ENCODE measurements at places on chromosomes 1 and 21. TPM values are rescaled to one million over a fixed set of nuclear protein-coding genes. Genes with fewer than 3 reads are reported as not detected.

DNA sequence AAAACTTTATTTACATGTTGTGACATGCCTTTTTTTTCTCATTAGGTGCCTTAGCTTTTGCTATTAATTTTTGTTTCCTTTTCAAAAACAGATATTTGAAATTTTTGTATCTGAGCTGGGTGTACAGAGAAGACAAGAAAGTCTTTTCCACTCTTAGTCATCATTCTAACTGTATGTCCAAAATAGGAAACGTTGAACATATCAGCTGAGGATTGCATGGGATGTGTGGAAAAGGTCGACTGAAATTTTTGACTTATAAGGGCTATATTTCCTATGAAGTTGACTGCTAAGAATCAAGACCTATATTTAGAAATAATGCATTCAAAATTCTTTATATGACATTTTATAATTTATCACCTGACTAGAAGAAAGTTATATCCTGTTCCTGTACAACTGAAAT, 270.0 kb upstream of the ZRANB2 start:
- H3K36me3 ChIP-seq = no peaks in the 10 kb centered on the region
- H3K27ac ChIP-seq = no peak overlapping the region

- H3K4me1 ChIP-seq = peaks cover 36% of the 10 kb centered on the region
- H3K27me3 ChIP-seq = no peaks in the 10 kb centered on the region
- no peaks in the 10 kb centered on the region for H3K36me3 ChIP-seq
- DNase-seq = no peak
- H3K27ac ChIP-seq = peak overlapping the region; percentile 2
These were observed 13.6 kb downstream of the PLEKHA6 start for GRCh38 chr1:204345941-204346645.

GRCh38 chr21:25822981-25823380, 88.2 kb downstream of the GABPA start:
- no peaks in the 10 kb centered on the region for H3K36me3 ChIP-seq
- DNase-seq = no peak
- peaks cover 20% of the 10 kb centered on the region for H3K27me3 ChIP-seq

DNA sequence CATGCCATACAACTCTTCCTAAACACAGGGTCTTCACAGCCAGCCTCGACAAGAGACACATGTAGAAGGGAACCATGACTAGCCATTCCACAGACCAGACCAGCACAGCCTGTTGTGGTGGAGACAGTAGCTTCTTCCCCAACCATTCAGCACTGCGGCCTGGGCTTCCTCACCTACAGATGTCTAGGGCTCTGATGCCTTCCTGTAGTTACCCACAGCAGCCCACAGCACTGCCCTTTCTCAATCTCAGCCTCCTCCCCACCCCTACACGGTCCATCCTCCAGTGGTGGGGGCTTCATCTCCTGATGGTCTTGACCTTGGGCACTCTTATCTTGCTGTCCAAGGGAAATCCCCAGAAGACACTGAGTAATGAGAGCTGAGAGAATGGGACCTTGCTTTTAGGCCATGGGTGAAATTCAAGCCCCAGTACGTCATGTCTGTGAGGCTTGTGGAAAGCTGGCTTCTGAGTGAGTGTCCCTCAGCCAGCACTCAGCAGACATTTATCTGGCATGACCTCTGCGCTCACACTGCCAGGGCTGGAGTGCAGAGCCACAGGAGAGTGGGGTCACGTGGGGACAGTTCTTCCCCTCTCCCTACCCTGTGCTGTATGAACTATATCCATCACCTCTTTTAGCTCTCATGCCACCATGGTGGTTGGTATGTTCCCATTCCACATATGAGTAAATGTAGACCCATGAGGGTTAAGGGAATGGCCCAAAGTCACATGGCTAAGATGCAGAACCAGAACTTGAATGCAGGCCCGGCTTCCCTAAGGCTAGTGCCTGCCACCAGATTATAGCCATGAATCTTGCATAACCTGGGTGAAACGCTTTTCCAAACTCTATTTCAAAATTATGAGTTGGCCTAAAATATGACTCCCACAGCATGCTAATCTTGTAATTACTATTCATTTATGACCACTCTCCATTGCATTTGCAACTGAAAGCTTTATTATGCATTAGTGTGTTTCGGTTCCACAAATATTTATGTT, 104.7 kb downstream of the HIVEP3 start:
- H3K4me1 ChIP-seq = peaks cover 8% of the 10 kb centered on the region
- H3K27me3 ChIP-seq = no peaks in the 10 kb centered on the region
- no peaks in the 10 kb centered on the region for H3K36me3 ChIP-seq
- H3K4me3 ChIP-seq = no peak overlapping the region
- H3K27ac ChIP-seq = no peak overlapping the region

DNA sequence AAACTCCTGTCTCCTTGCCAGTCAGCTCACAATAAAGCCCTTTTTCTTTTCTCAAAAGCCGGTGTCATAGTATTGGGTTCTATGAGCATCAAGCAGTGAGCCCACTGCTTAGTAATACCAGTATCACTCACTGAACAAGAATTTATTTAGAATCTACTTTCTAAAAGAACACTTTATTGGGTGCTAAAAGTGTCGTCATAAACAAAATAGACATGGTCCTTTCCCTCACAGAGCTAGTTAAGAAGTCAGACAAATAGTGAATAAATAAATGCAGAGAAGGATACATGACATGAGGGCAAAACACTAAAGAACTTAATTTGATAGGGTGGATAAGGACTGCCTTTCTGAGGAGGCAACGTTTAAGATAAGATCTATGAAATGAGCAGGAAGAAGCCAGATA, 32.2 kb downstream of the EVI5 start:
- no peaks in the 10 kb centered on the region for H3K27me3 ChIP-seq
- H3K36me3 ChIP-seq = no peaks in the 10 kb centered on the region
- H3K4me1 ChIP-seq = peaks cover 29% of the 10 kb centered on the region
- no peak overlapping the region for H3K4me3 ChIP-seq

DNA sequence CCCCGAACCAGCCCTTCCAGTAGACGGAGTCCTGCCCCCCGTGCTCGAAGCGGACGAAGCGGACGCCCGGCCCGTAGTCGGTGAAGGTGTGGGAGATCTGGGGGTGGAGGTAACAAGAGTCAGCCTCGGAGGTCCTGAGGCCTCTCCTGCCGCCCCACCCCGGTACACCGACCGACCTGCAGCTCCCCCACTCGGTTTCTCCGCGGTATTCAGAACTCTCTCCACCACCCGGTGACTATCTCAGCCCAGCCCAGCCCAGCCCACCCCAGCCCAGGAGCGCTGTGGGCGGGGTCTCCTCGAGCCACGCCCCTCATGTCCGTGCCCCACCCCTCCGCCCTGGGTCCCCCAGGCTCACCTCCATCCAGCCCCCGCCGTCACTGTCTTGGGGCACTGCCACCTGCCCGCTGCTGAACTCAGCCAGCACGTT, 5.5 kb downstream of the FBXO2 start:
- no peak overlapping the region for H3K4me3 ChIP-seq
- DNase-seq = peak; percentile 19
- peaks cover 9% of the 10 kb centered on the region for H3K4me1 ChIP-seq
- H3K27me3 ChIP-seq = peaks cover 35% of the 10 kb centered on the region
- no peak overlapping the region for H3K27ac ChIP-seq

DNA sequence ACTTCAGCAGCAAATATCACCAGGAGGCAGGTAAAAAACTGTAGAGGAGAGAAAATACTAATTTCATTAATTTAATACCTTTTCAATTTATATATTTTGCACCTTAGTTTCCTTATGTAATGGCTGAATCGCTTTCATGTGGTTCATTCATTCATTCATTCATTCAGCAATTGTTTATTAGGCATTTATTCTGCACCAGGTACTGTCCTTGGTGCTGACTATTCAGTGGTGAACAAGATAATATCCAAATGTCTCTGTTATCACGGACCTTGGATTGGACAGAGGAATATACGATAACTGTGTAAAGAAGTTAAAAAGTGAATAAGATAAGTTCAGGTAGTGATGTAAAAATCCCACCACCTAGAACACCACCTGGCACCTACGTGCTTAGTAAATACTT, 28.8 kb downstream of the TSPAN2 start:
- no peaks in the 10 kb centered on the region for H3K27me3 ChIP-seq
- no peak overlapping the region for H3K4me3 ChIP-seq
- H3K27ac ChIP-seq = peak overlapping the region; percentile 75

DNA sequence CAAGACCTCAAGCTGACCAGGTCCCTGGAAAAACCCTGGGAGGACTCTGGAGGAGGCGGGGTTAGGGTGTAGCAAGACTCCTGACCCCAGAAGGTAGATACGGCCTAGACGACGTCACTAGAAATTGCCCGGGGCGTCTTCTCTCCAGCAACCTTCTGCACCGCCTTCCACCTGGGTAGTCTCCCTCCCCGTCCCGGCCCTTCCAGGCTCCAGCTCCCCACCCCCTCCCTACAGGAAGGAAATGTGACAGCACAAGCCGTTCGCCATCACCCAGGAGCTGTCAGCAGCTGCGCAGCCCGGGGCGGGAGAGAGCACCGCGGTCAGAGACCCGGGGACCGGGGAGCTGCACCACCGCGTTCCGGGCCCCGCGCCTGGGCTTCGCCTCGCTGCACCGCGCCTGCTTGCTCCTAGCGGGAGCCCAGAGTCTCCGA, 20.0 kb downstream of the SERTAD4 start:
- H3K27ac ChIP-seq = no peak overlapping the region
- H3K4me3 ChIP-seq = peak overlapping the region; percentile 74
- DNase-seq = peak; percentile 26
- peaks cover 14% of the 10 kb centered on the region for H3K4me1 ChIP-seq

DNA sequence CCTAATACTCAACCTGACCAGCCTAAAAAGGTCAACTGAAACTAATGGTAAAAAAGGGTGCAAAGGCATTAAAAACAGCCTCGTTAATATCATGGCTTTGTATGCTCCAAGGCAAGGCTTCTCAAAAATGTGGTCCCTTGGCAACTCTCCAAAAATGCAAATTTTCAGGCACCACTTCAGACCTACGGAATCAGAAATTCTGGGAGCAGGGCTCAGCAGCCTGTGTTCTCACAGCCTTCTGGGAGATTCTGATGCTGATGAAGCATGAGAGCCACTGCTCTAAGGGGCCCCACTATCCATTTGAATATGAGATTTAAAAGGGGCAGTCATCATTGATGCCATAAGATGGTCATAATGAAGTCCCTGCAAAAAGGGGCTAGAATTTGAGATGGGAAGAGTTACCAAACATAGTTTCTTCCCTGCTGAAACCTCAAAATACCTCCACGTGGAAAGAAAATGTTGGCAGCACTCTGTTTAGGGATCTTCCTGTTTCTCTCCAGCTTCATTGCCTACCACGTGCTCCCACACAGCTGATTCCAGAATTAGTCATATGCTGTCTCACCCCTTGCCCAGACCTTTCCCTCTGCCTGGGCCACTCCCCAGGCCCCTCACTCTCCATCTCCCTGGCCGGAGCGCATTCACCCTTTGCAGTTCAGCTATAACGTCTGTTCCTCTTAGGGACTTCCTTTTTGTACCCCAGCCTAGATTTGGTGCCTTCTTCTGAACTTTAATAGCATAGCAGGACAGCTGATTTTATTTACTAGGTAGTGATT, 46.7 kb downstream of the PHC2 start:
- DNase-seq = no peak
- no peak overlapping the region for H3K4me3 ChIP-seq
- H3K27me3 ChIP-seq = peaks cover 36% of the 10 kb centered on the region
- H3K36me3 ChIP-seq = peaks cover under 1% of the 10 kb centered on the region
- H3K4me1 ChIP-seq = peaks cover 18% of the 10 kb centered on the region

- H3K36me3 ChIP-seq = no peaks in the 10 kb centered on the region
- no peak overlapping the region for H3K27ac ChIP-seq
- H3K27me3 ChIP-seq = no peaks in the 10 kb centered on the region
These were observed 87.7 kb downstream of the SNX7 start for GRCh38 chr1:98749152-98749756.

- H3K27ac ChIP-seq = no peak overlapping the region
- no peaks in the 10 kb centered on the region for H3K4me1 ChIP-seq
- no peak overlapping the region for H3K4me3 ChIP-seq
- H3K27me3 ChIP-seq = no peaks in the 10 kb centered on the region
- H3K36me3 ChIP-seq = no peaks in the 10 kb centered on the region
- no peak for DNase-seq
These were observed 598.1 kb downstream of the NPHP4 start for GRCh38 chr1:5394111-5394510.

DNA sequence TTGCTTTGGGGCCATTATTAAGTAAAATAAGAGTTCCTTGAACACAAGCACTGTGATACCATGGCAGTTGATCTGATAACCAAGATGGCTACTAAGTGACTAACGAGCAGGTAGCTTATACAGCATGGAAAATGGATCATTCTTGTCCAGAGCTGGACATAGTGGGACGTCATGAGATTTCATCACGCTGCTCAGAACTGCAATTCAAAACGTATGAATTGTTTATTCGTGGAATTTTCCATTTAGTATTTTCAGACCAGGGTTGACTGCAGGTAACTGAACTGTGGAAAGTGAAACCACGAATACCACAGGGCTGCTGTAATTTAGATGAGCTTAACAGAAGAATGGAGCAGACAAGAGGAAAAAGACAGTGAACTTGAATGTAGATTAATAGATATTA, 38.9 kb downstream of the CCDC18 start:
- H3K4me1 ChIP-seq = no peaks in the 10 kb centered on the region
- peaks cover 12% of the 10 kb centered on the region for H3K36me3 ChIP-seq
- H3K27me3 ChIP-seq = no peaks in the 10 kb centered on the region
- no peak overlapping the region for H3K4me3 ChIP-seq
- DNase-seq = no peak

Gene TINAGL1
- total RNA-seq = 388 TPM

Gene PRELP
- not detected for total RNA-seq

Gene ERICH3
- 0.15 TPM for total RNA-seq

Gene AVPR1B
- not detected for total RNA-seq

Gene PPP1R8
- total RNA-seq = 29.6 TPM
